ENCODE measurements at places on chromosomes 7 and 10.

DNA sequence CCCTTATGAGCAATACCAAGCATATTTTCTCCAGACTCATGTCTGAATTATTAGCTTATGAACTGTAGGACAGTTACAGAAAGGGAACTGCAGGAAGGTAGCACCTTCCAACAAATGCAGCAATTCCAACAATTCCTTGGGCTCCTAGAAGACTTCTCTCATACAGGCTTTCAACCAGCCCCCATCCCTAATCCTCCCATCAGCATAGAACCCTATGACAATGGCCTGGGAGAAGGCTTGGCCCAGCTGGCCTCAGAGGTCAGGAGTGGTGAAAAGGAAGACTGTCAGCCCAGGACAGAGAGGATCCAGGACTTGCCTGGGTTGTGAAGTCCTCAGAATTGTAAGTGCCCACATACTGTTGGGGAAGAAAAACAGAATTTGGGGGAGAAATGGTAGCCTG lies 5.9 kb downstream of the VPS41 start:
- DNase-seq: no peak

- DNase-seq: no peak
Measured at GRCh38 chr7:134129856-134130523, 2.9 kb downstream of the LRGUK start.

GRCh38 chr10:131658476-131659110 lies 242.2 kb upstream of the PPP2R2D start:
- no peak for DNase-seq

DNA sequence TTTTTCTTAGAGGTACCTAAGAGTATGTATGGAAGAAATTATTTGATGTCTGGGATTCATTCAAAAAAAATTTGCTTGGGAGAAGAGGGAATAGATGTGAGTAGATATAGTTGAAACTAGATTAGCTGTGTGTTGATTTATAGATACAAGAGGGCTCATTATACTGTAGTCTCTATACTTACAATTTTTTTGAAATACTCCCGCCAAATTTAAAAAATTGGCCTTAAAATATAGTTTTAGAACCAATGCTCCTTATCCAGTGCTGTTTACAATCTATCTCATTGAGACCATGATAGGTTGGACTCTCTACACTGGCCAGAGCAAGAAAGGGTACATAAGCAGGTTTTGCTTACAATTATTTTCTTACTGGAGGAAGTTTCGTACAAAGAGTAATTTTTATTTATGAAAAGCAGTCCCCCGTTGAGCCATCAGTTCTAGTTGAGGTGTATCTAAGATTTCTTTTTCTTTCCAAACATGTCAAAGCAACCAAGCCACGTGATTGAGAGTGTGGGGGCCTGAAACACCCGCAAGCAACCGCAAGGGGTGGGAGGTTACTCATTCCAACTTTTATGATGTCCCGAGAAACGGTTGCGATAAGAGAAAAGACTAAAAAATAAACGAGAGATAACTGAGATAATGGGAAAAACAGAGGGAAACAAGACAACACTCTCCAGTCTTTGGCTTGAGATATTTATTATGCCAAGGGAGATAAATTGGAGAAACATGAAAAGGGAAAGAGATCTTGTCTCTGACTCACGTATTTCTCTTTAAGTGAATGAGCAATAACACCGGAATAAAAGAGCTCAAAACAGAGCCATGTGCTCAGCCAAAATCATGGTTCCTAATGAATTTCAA lies 729.2 kb downstream of the LRMDA start:
- DNase-seq: no peak

All from naive thymus-derived CD8-positive, alpha-beta T cell (primary cell).